Ovary (tissue), 10 donors: ENCODE measurements at places on chromosomes 2 and 18. TPM values are rescaled to one million over a fixed set of nuclear protein-coding genes. Genes with fewer than 3 reads are reported as not detected.

Gene PID1
- 40.9 TPM for total RNA-seq

GRCh38 chr2:17547737-17548136 is 7.2 kb downstream of the VSNL1 start:
- DNase-seq = no peak

Gene FLACC1
- total RNA-seq = 4.3 TPM

DNA sequence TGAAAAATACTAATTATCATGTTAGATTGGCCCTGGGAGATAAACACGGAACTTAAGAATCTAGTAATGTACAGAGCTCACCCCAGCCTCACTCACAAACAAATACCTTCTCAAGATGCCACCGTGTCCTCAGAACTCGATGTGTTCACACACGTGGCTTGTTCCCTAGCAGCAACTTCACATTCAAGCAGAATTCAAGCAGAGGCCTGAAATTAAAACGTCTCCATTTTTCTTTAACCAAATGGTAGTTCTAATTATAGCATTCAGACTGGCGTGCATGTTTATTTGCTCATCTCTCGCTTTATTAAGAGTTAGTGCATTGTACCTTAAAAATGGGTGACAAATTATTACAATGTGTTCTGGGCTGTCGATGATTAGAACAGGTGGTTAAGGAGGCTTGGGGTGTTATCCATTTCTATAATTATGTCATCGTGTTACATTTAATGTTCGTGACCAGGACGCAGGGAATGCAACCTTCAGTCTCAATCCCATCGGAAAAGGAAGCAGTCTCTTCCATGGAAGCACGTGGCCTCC is 57.3 kb upstream of the SLC66A3 start:
- DNase-seq = no peak

DNA sequence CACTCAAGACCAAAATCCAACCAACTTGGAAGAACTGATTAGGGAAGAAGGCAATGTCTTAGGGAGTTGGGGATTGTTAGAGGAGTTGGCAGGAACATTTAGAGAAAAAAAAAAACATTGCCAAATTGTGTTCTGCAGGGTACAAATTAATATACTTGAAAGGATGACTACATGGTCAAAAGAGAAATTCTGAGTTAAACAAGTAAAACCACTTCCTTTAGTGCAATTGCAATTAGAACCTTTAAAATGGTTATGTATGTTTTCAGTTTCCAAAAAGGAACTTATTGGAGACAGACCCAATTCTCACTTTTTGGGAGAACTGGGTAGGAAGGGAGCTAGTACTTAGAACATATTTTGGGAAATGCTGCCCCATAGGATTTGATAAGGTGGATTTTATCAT is 137.9 kb downstream of the GPD2 start:
- DNase-seq = no peak

DNA sequence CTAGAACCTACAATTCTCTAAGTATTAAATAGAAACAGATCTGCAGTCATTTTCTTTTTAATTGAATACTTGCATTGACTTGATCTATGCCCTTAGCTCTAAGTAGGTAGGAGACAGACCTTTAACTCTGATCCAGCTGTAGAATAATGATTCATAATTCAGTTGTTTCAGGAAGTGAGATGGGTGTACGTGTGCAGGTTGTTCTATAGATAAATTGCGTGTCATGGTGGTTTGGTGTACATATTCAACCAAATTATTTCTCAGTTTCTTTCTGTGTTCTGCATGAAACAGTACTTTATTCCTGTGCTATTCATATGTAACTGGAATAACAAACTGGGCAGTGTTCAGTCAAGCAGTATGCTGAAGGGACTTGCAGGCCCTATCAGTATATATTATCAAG is 34.3 kb upstream of the CD226 start:
- DNase-seq = no peak

GRCh38 chr2:74441170-74441689 is 507 bp downstream of the RTKN start:
- no peak for DNase-seq

DNA sequence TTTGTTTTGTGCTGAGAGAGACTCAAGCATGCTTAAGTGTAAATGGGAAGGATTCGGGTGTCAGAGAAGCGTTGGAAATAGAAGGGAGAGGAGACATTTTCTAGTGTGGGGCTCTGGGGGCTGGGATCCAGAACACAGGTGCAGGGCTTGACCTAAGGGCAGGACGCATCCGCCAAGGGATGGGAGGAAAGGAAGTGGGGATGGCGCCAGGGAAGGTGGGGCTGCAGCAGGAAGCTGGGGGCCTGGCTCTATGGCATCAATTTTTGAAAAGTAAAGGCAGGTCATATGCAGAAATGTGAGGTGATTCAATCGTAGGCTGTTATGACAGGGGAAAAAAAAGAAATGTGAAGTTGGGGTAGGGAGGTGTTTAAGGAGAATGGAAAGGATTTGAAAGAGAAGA is 143.2 kb upstream of the SERTAD2 start:
- no peak for DNase-seq
